CD4-positive, CD25-positive, alpha-beta regulatory T cell (primary cell): ENCODE measurements at places on chromosomes 5 and 9.
A peak's percentile ranks its signal among the peaks of the same experiment; 100 is the strongest.

- no peak for DNase-seq
Measured at GRCh38 chr5:37720550-37720952, 119.3 kb downstream of the GDNF start.

- no peak for DNase-seq
Measured at GRCh38 chr5:153755913-153756500, 265.5 kb downstream of the GRIA1 start.

DNA sequence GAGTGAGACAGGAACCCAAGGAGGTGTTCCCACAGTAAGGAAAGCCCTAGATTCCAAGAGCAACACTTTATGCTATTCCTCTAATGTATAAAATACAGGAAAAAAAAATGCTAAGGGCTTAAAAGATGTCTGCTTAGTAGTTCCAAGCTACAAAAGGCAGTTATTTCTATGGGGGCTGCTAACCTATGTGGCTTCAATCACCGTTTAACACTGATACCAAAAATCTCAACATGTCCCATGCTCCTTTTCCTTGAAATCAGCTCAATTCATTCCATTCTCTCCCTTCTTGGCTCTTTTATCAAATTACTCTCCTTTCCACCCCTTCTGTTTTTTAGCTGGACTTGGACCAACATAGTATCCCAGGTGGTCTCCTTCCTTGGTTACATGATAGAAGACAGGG lies 20.6 kb downstream of the CCNH start:
- DNase-seq = no peak

DNA sequence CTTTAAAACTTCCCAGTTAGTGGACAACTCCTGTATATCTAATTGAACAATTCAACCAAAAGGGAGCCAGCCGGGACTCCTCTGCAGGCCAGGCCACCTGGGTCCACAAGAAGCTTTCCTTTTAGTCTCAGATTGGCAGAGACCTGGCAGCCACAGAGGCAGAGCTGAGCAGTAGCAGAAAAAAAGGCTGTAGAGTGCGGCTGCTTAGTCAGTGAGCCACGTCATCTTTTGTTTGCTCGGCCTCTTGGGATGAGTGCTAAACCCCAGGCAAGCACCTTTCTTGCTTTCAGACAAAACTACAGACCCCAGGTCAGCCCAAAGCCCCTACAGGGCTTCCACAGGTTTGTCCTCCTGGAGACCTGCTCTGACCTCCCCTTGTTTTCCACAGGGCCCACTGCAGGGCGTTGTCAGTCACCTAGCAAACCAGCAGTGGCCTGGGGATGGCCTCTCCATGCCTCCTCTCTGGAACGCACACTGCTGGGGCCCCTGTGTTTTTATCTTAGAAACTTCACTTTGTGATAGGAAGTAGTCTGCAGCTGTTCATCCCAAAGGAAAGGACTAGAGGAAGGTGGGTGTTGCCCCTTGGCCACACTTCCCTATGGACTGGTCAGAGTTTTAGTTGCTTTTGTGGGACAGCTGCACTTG lies 49.9 kb downstream of the SHB start:
- DNase-seq = no peak

DNA sequence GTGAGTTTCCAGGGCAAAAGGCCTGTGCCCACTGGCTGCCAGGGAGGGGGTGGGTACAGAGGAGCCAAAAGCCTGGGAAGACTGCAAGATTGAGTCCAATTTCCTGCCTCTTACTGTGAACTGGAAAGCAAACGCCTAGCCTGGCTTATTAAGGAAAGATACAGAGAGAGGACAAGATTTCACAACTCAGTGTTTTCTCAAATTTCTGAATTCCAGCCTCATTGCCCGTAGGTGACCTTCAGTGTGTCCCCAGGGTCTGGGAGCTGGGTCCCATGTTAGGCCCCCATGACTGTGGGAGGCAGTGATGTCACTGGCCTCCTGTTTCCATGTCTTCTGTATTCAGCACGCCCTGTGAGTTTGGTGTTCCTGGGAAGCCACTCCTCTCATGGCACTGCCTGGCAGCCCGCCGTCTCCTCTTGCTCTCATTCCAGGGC lies 60.6 kb upstream of the PTPN3 start:
- DNase-seq = no peak

DNA sequence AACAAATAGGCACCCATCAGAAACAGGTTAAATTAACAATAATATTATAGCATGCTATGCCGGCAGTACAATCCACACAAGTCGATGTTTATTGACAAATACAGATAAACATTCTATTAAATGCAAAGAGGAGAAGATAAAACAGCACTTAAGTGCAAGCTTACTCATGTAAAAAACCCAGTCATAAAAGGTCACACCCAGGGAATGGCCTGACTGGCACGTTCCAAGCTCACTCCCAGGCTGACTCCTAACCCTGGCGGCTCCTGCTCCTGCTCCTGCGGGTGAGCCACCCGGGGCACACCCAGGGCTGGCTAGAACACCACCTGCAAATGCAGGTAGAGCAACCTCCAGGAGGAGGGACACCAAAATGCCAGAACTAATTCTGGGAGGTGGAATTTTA lies 66.9 kb downstream of the SEMA4D start:
- no peak for DNase-seq

DNA sequence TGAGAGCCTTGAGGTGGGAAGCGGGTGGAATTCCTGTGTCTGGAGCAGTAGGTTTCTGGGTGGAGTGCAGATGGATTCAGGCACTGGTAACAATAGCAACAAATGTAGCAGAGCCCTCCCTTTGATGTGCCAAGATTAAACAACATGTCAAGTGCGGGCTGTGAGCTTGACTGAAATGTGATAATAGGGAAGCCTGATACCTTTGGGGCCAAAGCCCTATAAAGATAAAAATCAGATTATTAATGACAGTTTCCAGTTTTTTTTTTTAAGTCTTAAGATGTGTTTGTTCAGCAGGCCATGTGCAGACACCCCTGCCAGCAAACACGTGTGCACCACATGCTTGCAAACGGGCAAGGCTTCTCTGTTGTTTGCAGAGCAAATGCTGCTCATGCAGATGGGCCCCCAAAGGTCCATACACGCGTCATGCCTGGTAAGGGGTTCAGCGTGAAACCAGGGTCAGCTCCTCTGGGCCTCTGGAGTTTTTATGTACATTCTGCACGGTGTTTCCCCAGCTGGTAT lies 193.2 kb downstream of the GADD45G start:
- DNase-seq = no peak

- DNase-seq = no peak
Measured at GRCh38 chr9:131160416-131161112, 35.2 kb downstream of the NUP214 start.

DNA sequence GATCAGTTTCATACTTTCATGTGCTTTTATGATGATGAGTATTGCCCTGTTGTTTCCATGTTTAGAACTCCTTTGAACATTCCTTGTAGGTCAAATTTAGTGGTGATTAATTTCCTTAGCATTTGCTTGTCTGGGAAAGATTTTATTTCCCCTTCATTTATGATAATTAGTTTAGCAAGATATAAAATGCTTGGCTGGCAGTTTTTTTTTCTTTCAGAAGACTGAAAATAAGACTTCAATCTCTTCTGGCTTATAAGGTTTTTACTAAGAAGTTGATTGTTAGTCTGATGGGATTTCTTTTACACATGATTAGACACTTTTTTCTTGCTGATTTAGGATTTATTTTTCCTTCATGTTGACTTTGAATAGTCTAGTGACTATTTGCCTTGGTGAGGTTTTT lies 238.9 kb upstream of the ADCY2 start:
- no peak for DNase-seq

DNA sequence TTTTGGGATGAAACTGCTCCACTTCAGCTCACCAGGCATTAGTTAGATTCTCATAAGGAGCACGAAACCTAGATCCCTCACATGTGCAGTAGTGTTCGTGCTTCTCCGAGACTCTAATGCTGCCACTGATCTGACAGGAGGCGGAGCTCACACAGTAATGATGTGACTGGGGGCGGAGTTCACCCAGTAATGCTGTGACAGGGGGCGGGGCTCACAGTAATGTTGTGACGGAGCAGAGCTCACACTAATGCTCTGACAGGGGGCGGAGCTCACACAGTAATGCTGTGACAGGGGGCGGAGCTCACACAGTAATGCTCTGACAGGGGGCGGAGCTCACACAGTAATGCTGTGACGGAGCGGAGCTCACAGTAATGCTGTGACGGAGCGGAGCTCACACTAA lies 27.1 kb upstream of the LRRC14B start:
- DNase-seq = no peak

GRCh38 chr9:121596515-121596914 lies 54.9 kb upstream of the DAB2IP start:
- no peak for DNase-seq

GRCh38 chr5:38642189-38642911 lies 85.9 kb upstream of the LIFR start:
- DNase-seq = no peak

- DNase-seq = no peak
Measured at GRCh38 chr5:132469380-132470009, 21.1 kb downstream of the IRF1 start.

DNA sequence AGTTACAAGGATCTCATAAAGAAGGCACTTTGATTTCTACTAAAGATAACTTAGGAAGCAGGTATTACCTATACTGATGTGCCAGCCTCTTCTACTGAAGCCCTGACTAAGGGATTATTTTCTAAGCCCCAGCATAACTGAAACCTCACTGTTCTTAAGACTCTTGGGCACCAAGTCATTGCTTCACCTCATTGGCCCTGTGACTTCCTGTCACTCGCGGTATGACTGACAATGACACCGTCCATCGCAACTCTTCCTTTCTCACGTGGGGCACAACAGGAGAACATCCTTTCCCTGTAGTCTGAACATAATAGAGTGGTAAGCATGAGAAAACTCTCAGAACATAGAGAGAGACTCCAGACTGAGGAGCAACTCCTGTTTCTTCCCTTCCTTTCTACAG lies 6.4 kb downstream of the OR2V2 start:
- DNase-seq = no peak

DNA sequence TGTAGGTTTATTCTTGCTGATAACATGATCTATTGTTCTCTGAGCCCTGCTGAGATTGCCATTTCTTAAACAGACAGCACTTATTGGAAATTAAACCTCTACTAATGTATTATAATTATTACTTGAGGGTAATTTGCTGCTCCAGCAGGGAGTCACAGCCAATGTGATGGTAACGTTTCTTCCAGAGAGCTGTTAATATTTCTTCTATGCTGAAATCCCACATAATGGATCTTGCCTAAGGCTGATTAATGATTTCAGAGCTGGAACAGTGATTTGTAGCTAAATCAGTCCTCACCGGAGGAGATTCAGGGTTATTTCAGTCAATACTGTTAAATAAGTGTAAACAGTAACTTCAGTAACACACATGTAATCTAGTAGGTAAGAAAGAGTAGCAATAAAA lies 170.1 kb downstream of the CDH12 start:
- DNase-seq = no peak

GRCh38 chr5:175895686-175896102 lies 24.3 kb downstream of the CPLX2 start:
- DNase-seq = peak; percentile 61

DNA sequence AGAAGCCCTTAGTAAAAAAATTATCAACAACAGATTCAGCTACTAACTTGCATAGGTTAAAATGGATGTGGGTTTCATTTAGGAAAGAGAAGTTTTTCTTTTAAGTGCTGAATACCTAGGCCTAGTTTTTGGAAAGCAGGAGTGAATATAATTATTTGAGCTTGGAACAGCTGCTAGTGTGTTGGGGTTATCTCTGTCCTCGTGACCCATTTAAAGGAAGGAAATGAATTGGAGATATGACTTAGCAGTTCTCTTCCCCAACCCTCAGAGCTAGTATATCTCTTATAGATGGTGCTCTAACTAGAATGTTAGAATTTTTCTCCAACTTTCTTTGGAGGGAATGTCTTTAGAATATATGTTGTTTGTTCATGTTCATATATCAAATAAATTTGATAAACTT lies 38.6 kb downstream of the ZNF366 start:
- no peak for DNase-seq

GRCh38 chr5:34740389-34740806 lies 84.3 kb downstream of the RAI14 start:
- DNase-seq = no peak

DNA sequence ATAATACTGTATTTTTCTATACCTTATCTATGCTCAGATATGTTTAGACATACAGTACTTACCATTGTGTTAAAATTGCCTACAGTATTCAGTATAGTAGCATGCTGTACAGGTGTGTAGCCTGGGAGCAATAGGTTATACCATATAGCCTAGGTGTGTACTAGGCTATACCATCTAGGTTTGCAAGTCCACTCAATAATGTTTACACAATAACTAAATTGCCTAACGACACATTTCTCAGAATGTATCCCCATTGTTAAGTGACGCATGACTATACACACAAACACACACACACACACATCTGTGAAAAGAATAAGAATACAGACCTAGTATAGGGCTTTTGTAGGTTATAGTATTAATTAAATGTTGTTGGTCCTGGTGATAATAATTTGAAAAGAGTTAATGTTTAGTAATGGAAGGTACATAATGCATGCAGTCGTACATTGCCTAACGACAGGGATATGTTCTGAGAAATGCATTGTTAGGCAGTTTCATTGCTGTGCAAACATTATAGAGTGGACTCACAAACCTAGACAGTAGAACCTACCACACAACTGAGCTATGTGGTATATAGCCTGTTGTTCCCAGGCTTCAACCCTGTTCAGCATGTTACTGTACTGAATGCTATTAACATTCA lies 13.6 kb downstream of the TDRD7 start:
- DNase-seq = no peak

GRCh38 chr9:98701576-98701975 lies 7.2 kb downstream of the GABBR2 start:
- no peak for DNase-seq

GRCh38 chr9:89677702-89678395 lies 73.0 kb downstream of the GADD45G start:
- DNase-seq = no peak

DNA sequence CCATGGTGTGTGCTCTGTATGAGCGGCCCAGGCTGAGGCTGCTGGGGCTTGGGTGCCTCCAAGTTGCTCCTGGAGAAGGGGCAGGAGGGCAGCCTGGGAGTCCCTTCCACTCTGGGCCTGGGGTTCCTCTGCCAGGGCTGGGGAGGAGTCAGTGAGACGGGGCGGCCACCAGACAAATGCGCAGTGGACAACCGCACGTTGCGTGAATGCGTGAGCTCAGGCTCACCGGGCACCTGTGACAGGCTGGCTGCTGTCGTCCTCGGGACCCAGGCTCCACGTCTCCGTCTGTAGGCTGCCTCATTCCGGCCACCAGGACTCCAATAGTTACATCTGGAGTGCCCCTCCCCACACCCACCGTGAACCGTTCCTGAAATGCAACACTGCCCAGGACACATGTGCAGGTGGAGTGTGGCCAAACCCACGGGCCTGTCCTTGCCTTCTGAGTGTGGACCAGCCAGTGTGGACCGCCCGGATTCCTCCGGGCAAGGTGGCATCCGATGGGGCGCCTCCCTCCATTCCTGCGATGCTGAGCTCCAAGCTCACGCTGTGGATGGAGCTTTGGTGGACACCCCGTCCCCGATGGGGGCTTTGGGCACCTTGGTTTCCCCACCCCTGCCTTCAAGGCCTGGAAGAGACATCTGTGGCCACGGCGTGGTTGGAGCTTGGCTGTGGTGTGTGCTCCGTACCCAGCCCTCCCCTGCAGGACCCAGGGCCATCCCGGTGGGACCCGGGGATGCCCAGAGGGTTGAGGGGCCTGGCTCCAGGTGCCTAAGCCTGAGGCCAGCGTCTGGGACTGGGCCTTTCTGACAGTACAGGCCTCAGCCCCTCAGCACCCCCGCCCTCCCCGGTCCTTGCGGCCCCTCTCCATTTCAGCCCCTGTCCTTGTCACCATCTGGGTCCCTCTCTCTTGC lies 34.0 kb upstream of the RXRA start:
- DNase-seq = no peak
